ENCODE measurements at places on chromosomes 11 and 22.

DNA sequence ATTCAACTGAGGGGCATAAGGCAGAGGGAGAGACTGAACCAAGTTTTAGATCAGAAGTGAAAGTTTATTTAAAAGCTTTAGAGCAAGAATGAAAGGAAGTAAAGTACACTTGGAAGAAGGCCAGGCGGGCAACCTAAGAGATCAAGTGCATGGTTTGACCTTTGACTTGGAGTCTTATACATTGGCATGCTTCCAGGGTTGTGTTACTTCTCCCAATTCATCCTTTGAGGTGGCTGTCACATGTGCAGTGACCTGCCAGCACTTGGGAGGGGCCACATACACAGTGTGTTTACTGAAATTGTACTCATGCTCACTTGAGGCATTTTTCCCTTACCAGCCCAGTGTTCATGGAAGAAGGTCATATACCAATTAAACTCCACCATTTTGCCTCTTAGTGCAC lies 30.4 kb downstream of the CYP2R1 start:
- peak; percentile 26 for DNase-seq

- peak; percentile 60 for DNase-seq
Measured at GRCh38 chr11:16611926-16612565, 126.4 kb upstream of the C11orf58 start.

DNA sequence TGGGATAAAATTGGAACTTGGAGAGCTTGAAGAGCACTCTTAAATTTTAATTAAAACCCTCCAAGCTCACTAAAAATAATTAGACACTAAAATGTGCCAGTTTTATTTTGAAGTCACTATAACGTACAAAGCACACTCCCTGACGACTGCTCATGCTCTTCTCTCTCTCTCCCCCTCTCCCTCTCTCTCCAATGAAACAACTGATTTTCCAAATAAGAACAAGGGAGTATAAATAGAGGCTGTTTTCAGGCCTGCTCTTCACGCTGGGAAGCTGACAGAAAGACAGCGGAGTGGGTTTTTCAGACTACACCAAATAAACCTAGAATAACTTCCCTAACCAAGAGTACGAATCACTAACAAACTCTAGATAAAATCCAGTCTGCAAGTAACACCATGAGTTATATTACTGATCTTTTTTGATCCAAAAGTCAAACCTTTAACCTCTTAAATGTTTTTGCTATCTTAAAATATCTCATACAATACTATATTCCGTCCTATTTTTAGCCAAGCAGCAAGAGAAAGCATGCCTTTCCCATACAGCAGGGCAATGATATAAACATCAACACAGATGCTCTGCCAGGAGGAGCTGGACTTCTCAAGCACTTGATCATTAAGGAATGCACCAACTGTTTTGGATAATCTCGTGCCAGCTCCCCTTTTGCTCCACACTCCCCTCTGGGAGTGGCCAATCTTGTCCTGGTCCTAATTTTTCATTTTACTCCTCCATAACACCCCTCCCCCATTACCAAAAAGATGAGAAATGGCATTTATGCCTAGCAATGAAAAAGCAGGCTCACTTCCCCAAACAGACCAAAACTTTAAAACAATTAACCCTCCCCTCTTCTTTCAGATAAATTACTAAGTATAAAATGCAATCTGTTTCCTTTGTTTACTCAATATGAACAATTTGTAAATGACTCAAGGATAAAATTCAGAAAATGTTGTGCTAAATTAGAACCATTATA lies 116.9 kb downstream of the SOX6 start:
- peak; percentile 61 for DNase-seq

GRCh38 chr11:88420165-88420791 lies 82.7 kb upstream of the CTSC start:
- DNase-seq: peak; percentile 36

GRCh38 chr22:49589301-49589700 lies 238.4 kb downstream of the BRD1 start:
- no peak for DNase-seq

DNA sequence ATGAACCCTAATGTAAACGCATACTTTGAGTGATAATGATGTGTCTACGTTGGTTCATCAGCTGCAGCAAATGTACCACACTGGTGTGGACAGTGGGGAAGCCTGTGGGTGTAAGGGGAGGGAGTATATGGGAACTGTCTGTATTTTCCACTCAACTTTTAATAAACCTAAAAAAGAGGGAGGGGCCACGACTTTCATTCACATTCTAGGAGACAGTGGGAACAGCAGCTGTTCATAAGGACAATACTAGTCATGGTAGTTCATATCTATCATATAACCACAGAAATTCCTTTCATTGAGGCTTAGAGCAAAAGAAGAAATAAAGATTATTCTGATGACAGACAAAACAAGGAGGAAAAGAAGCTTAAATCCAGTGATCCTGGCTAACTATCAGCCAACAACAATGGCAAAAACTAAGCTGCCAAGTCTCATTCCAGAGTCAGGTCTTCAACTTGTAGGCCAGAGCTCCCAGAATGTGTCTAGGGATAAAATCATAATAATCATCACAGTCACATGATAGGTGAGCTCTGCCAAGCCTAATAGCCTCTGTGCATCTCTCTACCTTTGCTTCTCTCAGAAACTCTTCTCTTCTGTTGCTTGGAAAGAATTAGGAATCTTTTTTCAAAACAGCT lies 59.4 kb upstream of the CHRM4 start:
- DNase-seq: peak; percentile 25

- no peak for DNase-seq
Measured at GRCh38 chr11:23897453-23898286, 599.2 kb upstream of the LUZP2 start.

DNA sequence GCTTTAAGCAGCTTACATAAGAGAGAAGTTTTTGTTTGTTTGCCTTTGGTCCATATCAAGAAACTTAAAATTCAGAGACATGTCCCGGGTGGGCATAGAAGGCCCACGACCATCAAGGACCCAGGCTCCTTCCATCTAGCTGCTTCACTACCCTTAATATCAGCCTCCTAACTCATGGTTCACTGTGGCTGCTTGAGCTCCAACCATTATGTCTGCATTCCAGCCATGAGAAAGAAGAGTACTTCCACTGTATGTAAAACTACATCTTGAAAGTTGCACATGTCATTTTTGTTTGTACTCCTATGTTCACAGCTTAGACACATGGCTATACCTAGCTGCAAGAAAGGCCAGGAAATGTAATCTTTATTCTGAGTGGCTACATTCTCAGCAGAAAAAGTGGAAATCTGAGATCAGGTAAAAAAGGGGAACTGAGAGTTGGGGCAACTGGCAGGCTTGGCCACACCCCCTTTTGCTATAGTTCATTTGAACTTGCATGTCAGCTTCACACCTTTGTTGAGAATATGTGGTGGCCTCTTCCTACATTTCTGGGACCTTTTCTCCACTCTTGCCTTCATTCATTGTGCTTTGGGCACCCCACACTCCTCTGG lies 81.3 kb upstream of the TP53I11 start:
- DNase-seq: no peak

GRCh38 chr11:128716661-128717210 lies 22.9 kb downstream of the FLI1 start:
- DNase-seq: no peak

- no peak for DNase-seq
Measured at GRCh38 chr22:35034963-35035362, 31.0 kb upstream of the ISX start.

DNA sequence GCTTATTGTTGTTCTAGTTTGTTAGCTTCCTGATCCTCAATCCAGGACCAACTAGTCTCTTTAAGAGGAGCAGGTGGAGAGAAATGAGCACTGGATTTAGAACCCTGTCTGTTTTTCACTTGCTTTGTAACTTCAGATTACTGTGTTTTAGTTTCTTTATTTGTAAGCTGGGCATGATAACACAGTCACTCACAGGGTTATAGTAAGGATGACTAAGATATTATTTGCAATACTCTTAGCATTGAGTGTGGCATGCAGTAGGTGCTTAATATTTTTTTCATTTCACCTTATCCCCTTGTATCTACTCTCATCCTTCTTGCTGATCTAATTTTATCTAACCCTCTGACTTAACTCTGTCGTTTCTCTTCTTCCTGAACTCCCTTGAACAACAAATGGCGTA lies 33.8 kb downstream of the DNHD1 start:
- no peak for DNase-seq

GRCh38 chr11:79377406-79377805 lies 63.4 kb downstream of the TENM4 start:
- no peak for DNase-seq

GRCh38 chr11:92224407-92225124 lies at the start of gene FAT3:
Gene FAT3 (plus strand): TSS chr11:92224818. CDS start chr11:92352113, 127,295 bp downstream.
- peak; percentile 92 for DNase-seq
